ENCODE measurements at places on chromosomes 12 and 14.

DNA sequence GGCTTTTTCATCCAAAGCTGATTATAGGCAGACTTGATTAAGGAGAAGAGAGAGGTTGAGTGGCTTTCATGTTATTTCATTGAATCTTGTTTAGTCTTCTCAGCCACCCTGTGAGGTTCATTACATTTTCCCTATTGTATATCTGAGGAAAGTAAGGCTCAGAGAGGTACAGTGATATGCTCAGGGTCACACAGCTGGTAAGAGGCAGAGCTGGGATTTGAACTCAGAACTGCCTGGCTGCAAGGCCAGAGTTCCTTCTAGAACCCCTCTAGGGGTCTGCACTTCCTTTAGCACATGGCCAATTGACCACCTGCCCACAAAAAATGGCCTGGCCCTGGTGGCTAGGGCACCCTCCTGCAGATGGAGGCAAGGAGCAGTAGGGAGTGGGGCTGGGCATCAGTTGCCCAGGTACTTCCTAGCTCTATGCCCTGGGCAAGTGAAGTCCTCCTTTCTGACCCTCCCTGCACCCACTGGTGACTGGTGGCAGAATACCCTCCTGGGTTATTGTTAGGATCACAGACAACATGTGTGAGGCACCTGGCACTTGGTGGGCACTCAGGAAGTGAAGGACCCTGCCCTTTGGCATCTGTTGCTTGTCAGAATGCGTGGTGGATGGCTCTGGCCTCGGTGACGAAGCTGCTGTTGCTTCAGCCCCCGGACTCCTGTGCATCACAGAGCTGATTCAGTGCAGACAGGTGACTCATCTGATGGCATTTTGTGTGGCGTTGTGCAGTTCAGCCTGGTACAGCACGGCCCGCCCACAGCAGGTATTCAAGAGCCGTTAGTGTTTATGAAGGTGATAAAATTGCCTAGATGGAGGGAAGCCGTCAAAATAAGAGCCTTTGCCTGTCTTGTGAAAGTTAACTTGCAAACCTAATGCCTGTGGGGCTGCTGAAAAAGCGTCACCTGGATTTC, 115.8 kb downstream of the SLC25A47 start:
- peak; percentile 56 for DNase-seq

- DNase-seq = no peak
Observed at GRCh38 chr12:72546106-72546505, 273.9 kb downstream of the TRHDE start.

GRCh38 chr12:91326058-91327027, 143.7 kb upstream of the DCN start:
- DNase-seq = no peak

DNA sequence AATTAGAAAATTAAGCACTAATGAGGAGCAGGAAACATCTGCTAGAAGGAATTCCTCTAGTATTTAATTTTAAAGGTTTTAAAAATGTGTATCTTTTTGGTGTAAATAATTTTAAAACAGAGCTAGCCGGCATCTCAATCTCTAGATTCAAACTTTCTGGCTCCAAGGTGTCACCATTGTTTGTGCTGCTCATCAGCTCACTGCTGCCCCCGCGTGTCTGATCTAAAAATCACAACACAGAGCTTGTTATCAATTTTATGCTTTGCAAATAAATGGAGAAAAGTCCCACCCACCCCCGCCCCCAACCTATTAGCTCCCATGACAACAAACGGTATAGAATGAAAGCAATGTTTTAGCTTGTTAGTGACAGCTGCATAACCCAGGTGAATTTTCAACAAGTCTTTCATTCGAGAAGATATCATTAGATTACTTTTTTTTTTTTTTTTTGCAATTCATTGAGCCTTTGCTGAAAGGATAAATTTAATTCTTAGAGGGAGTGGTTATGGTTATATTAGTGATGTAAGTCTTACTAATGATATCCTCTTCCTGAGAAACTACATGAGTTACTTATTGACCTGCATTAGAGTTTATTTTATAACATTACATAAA, 11.3 kb upstream of the ABHD12B start:
- peak; percentile 73 for DNase-seq

DNA sequence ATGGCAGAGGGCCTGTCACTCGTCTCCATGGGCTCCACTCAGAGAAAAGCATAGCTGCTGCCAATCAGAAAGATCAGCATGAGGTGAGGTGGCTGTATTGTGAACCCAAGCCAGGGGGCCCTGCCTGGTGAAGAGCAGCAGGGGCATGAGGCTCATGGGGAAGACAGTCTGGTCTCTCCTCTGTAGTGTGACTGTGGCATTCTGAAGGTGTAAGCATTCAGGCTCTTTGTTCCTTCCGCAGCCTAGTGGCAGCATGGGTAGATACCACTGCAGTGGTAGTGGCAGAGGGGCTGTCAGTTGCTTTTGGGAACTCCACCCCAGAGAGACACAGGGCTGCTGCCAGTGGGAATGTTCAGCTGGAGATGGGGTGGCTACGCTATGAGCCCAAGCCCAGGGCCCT, 5.1 kb upstream of the CLEC4D start:
- DNase-seq = no peak

Data from T-helper 2 cell treated with Interferon-gamma antibody and Interleukin-4, amounts not matched to agents 5 μg/mL and 100 μg/mL, for 36 hours (primary cell).